ENCODE measurements at places on chromosomes 13 and 19.
A peak's percentile ranks its signal among the peaks of the same experiment; 100 is the strongest.

DNA sequence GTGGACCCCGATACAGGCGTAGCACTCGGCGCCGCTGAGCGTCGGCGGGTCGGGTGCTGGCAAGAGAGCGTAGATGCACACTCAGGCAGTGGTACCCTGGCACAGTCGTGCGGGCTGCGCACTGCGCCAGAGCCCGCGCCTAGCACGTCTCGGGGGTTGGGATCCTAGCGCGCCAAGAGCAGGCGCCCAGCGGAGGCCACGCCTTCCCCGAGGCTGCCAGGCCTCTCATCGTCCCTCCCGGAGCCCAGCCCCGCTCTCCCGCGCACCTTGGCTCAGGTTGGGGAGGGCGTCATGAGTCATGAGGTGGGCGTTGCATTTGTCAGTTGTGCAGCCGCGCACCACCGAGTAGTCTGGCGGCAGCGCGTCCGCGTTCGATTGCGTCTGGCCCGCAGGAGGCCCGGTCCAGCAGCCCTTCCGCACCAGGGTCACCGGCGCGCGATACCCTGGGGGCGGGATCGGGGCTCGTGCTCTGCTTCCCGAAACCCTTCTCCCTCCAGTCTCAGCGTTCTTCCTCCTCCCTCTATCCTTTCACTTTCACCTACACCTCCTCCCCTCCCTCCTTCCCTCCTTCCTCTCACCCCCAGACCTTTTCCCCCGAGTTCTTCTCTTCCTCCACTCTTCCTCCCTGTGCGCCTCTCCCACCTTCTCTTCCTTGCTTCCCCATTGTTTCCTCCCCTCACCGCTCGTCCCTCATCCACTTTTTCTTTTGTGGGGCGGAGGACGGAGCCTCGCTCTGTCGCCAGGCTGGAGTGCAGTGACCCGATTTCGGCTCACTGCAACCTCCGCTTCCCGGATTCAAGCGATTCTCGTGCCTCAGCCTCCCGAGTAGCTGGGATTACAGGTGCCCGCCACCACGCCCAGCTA, 3.5 kb downstream of the LYPD5 start:
- peak; percentile 74 for DNase-seq

- no peak for DNase-seq
Observed at GRCh38 chr19:18850471-18851375, 19.0 kb downstream of the UPF1 start.

GRCh38 chr19:2615782-2616181, 86.7 kb downstream of the GNG7 start:
- no peak for DNase-seq

DNA sequence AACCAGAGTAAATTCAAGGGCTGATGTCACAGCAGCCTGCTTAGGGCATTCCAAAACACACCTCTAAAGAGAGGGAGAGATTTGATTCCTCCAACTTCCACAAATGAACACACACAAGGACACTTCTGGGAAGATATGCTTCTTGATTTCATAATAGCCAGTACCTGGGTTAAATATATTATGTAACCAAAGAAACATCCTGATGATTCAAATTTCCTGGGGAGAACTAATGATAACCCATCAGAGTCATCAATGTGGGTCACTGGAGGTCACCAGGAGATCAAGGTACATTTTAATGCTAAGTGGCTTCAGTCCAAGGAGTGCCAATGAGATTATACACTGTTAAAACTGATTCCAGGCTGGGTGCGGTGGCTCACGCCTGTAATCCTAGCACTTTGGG, 54.0 kb upstream of the DOCK9 start:
- DNase-seq: no peak

GRCh38 chr13:66314911-66315310, 915.2 kb downstream of the PCDH9 start:
- no peak for DNase-seq

DNA sequence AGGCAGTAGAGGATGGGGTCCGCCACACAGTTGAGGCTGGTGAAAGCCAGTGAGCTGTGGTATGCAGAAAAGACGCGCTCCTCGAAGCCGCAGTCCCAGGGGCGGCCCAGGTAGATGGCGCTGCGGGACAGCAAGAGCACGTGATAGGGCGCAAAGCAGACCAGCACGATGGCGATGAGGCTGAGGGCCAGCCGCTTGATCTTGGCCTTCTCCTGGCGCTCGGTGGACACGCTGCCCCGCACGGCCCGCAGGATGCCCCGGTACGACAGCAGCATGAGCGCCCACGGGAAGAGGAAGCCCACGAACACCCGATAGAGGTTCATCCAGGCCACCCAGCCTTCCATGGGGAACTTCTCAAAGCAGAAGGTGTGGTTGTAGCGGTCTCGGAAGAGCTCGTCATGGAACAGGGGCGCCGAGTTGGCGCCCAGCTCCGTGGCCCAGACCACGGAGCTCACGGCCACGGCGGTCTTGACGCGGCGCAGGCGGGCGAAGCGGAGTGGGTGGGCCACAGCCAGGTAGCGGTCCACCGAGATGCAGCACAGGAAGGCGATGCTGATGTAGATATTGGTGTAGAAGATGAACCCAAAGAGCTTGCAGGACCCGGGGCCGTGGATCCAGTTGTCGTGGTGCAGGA, 6.5 kb upstream of the OPA3 start:
- peak; percentile 27 for DNase-seq

DNA sequence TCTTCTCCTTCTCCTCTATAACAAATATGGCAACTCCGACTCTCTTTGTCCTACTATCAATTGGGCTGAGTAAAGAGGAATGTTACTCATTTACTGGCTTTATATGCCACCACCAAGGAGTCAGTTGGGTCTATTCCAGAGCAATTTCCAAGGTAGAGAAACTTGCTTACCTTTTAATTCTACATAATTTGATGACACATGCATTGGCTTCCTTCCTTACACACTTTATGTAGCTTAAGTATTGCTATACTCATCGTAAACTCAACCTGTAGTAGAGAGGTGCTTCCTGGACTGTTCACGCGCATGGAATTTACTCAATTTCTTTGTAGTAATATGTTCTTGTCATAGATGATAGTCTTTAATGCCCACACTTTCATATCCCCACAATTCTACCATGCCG, 160.7 kb downstream of the LMO7 start:
- no peak for DNase-seq

DNA sequence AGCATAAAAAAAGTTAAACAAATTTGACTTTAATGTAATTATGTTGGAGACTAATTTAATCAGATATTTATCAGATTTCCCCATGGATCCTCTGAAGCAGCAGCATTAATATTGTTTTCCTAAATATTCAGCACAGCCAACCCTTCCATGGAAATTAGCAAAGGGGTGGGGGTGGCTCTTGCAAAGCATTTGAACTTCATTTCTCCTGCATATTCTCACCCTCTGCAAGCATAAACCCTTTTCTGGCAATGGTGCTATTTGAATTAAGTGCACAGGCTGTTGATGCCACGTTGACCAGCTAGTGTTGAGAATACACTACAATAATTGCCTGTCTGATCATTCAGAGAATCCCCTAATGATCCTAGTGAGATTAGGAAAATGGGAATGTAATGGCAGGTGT, 488.1 kb upstream of the KLF12 start:
- DNase-seq: no peak

DNA sequence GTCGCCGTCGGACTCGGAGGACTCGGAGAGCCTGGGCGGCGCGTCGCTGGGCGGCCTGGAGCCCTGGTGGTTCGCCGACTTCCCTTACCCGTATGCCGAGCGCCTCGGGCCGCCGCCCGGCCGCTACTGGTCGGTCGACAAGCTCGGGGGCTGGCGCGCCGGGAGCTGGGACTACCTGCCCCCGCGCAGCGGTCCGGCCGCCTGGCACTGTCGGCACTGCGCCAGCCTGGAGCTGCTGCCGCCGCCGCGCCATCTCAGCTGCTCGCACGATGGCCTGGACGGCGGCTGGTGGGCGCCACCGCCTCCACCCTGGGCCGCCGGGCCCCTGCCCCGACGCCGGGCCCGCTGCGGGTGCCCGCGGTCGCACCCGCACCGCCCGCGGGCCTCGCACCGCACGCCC, 2.5 kb upstream of the GRWD1 start:
- DNase-seq: no peak

GRCh38 chr19:4523306-4524110, 5.2 kb upstream of the PLIN4 start:
- DNase-seq: no peak

- DNase-seq: no peak
Observed at GRCh38 chr13:98945863-98946605, 31.8 kb downstream of the DOCK9 start.

DNA sequence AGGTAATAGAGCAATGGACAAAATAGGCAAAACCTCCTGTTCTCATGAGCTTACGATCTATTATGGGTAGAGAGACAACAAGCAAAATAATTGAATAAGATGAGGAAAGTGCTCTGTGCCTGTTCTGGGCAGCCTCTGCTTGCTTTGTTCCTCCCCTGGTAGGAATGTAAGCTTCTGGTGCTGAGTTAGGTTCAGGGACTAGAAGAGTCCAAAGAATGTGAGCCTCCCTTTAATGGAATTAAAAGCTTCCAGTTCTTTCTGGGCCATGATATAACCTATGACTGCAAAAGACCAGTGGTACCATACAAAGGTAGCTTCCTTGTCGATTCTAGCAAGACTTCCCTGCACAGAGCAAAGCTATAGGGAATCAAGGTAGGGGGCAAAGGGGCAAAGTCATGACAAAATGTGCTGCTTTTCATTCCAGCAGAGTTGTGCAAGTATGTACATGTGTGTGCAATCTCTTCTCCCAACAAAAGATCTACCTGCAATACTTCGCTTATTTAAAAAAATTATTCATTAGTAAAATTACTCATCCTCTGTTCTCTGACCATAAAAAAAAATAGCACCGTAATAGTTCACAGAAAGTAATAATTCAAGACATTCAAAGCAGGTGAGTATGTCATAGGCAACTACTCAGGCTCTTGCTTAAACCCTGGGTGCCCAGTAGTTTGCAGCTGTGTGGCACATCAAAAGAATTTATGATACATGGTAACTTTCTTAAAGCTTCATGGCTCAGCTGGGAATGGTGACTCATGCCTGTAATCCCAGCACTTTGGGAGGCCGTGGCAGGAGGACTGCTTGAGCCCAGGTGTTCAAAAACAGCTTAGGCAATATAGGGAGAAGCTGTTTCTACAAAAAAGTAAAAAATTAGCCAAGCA, 21.4 kb downstream of the ACOD1 start:
- DNase-seq: no peak

GRCh38 chr19:40400559-40400958, 10.6 kb upstream of the HIPK4 start:
- no peak for DNase-seq

DNA sequence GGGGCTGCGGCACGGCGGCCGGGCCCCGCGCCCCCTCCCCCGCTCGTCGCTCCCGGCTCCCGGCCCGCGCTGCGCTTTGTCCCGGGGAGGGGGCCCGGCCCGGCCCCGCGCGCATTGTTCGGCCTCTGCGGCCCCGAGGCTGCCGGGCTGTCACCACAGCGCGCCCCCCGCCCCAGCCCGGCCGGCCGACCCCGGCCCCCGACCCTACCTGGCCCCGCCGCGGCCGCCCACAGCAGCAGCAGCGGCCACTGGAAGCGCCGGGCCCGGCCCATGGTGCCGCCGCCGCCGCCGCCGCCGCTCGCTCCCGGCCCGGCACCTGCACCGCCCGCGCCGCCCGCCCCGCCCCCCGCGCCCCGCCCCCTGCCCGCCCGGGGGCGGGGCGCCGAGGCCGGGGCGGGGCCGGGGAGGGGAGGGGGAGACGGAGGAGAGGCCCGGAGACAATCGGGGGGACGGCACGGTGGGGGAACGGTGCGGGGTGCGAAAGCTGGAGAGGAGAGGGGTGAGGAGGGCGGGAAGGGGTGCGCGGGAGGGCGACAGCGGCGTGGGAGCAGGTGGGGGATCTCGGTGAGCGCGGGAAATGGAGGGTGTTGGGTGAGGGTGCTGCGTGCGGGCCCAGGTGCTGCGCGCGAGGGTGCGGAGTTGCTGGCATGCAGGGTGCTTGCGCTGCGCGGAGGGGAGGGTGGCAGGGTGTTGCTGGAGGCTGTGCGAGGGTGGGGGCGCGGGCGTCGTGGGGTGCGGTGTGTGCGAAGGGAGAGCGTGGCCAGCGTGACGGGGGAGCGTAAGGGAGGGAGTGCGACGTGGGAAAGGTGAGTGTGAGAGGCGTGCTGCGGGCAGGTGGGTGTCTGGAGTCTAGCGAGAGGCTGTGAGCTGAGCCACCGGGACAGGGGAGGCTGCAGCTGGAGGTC, at the start of gene CADM4:
Gene CADM4, minus strand, starts transcription at position 332 of the 905 bp plus-strand sequence. Its CDS starts 60 bp downstream, at position 272.
- peak; percentile 38 for DNase-seq

GRCh38 chr19:33286899-33287298, 15.4 kb downstream of the CEBPA start:
- no peak for DNase-seq

- no peak for DNase-seq
Observed at GRCh38 chr19:54659300-54659699, 3.5 kb upstream of the LILRB4 start.

DNA sequence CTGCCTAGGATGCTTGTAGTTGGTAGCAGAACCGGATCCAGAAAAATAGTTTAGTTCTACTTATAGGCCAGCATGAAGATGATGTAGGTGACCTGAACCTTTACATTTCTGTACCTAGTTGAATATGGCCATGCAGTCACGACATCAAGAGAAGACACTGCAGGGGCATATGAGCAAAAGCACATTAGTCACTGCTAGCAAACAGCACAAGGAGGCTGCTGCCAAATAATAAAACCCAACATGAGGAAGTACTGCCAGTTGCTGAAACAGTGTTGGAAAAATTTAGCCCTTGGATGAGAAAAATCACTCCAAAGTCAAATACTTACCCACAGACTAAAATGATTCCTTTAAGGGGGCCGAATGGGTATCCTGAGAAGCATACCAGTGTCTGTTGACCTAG, 20.8 kb downstream of the ERICH6B start:
- DNase-seq: no peak

DNA sequence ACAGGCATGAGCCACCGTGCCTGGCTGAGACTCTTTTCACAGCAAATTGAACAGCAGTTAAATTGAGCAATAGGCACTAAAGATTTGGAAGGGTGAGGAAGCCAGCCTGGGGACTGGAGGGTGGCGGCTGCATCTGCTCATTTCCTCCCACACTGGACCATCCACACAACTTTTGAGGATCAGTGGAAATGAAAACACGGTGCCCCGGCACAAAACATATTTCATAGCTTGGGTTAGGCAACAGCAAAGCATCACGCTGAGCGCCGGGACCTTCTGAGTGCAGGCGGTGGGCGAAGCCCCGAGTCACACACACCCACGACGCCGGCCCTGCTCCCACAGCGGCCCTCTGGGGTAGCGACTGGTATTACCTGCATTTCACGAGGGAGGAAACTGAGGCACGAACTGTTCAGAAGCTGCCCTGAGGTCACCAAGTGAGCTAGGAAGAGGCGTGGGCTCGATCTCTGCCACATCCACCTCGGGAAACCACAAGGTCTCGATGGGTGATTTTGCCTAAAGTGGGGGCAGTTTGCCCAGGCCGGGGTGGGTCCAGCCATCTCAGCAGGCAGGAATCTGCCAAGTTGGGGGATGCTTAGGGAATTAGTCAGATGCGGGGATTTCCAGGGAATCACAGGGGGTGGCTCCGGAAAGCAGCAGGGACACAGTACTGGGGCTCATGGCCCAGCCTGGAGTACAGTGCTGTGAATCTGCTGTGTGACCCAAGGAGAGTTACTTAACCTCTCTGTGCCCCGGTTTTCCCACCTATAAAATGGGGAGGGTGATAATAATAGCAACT, 3.5 kb upstream of the SBNO2 start:
- no peak for DNase-seq

DNA sequence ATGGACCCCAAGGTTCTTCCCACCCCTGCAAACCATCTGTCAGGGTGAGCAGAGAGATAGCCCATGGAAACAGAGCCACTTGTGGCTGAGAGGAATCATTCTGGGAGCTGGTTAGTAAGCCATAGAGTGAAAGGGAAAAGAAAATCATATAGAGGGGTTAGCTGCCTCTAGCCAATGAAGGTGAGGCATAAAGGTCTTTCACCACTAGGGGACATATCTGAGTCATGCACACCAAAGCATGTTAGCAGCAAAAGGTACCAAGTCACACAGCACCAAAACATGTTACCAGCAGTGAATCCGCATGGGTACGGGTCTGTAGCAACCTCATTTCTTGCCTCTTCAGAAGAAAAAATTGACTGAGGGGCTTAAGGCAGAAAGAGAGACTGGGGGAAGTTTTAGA, 76.7 kb upstream of the ZNF43 start:
- no peak for DNase-seq
